Karpas-422 (cell line): ENCODE measurements at places on chromosomes 13 and 19.

DNA sequence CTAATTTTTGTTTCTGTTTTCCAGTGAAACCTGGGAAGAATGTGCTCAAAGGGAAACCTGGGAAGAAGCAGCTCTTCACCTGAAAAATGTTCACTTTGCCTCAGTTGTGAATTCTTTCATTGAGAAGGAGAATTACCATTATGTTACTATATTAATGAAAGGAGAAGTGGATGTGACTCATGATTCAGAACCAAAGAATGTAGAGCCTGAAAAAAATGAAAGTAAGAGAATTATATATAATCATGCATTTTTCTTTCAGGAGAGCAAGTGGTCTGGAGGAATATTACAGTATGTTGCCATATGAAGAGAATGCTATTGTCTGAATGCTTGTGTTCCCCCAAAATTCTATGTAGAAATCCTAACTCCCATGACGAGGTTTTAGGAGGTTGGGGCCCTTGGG, 3.4 kb downstream of the NUDT15 start:
- DNase-seq: no peak

- DNase-seq: no peak
Observed at GRCh38 chr19:54017261-54017660, 25.8 kb downstream of the CACNG6 start.

- DNase-seq: peak; percentile 83
Observed at GRCh38 chr19:6521718-6522646, 8.8 kb upstream of the TNFSF9 start.

GRCh38 chr19:49150106-49150943, 4.9 kb downstream of the HRC start:
- peak; percentile 74 for DNase-seq

DNA sequence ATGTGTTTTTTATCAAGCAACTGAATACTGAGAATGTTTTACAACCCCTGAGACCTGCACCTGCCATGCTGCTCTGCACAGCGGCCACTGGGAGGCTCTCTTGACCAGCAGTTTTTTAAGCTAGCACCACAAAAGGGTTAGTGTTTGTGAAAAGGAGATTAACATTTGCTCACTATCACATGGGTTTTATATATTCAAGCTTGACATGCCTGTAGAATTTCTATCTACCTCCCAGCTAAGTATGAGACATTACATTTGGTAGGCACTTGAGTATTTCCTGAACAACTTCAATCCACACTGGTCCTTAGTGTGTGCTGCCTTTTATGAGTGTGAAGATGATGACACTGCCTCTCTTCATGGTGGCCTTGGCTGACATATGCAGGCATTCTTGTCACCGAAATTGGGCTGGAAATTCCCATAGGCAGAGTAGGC, 1238.9 kb downstream of the UQCRFS1 start:
- DNase-seq: peak; percentile 72
